Central memory CD4-positive, alpha-beta T cell (primary cell): ENCODE measurements at places on chromosomes 5 and 9.

DNA sequence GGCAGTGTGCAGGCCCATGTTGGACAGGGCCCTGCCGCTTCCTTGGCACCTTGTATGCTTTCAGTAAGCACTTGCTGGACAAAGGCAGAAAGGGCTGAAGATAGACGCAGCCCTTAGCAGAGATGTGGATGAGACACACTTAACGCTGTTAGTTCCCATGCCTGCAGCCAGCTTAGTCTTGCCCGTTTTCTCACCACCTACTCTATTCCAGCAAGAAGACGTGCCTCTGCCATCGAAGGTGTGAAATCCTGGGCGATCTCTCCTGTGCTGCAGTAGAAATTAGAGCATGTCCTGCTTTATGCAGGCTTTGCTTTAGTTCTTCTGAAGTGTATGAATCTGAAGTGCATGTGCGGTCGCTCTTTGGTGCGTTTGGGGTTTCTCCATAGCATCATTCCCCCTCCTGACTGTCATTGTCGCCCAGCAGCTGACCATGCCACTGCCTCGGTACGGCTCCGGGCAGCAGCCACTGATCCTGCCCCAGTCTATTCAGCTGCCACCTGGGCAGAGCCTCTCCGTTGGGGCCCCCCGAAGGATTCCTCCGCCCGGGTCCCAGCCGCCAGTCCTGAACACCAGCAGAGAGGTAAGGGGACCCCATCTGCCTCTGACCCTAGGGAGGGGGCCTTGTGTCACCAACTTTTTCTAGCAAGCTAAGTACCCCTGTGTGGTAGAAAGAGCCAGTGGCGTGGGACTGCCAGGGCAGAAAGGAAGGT is 11.6 kb upstream of the POMT1 start:
- DNase-seq, result no peak

GRCh38 chr9:132040808-132041207 is 38.9 kb downstream of the MED27 start:
- no peak for DNase-seq

DNA sequence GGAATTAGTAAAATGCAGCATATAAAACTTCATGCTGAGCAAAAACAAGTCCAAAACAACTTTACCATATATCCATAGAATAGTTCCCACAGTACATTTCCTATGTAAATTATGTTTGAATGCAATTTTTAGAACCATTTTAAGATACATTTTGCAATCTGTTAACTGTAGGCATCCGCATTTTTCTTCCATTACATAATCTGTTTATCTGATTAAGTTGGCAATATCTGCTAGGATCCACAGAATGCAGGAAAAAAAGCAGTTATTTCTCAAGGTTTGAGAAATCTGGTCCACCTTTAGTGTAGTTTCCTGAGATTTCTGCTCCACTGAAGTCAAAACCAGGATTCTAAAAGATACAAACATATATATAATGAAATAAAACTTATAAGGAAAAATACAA is 6.2 kb downstream of the NUDCD2 start:
- no peak for DNase-seq

DNA sequence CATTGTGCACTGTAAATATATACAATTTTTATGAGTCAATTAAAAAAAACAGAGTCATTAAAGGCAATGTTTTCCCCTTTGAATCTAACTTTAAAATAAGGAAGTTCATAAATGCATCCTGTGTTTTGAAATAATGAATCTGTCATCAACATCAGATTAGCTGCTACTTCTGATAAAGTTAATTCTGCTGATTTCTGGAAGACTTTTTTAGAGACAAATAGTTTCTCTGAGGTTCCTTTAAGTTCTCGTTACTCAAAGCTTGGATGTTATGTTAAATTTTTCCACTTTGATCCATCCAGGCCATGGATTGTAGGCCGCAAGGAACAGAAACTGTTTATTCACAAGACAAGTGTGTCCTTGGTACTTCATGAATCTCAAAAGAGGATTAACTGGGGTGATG is 115.5 kb downstream of the CARTPT start:
- no peak for DNase-seq

DNA sequence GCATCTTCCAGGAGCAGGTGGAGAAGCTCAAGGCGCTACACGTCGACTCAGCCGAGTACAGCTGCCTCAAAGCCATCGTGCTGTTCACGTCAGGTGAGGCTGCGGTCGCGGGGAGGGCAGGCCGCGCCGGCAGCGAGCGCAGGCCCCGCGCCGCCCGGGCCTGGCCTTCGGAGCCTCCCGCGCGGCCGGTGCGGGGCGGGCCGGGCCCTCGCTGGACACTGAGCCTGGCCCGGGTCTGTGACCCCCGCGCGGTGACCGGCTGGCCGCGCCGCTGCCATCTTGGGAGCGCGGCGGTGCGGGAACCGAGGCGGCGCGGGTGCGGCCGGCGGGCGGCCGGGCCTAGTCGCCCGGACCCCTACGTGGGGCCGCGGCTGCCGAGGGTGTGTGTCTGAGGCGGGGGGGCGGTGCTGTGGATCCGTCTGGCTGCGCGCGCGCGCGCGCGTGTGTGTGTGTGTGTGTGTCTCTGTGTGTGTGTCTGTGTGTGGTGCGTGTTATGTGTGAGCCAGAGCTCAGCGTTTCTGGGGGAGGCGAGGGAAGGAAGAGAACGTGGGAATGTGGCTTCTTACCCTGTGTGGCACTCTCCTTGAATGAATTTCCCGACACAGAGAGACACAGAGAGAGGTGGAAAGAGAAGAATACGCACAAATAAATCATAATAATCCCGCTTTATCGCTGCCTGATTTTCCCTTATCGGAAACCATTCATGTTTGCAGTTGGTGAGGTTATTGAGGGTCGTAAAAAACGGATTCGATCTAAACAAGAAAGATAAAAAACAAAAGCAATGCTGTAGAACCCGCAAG is 5.5 kb downstream of the NR2F1 start:
- no peak for DNase-seq

DNA sequence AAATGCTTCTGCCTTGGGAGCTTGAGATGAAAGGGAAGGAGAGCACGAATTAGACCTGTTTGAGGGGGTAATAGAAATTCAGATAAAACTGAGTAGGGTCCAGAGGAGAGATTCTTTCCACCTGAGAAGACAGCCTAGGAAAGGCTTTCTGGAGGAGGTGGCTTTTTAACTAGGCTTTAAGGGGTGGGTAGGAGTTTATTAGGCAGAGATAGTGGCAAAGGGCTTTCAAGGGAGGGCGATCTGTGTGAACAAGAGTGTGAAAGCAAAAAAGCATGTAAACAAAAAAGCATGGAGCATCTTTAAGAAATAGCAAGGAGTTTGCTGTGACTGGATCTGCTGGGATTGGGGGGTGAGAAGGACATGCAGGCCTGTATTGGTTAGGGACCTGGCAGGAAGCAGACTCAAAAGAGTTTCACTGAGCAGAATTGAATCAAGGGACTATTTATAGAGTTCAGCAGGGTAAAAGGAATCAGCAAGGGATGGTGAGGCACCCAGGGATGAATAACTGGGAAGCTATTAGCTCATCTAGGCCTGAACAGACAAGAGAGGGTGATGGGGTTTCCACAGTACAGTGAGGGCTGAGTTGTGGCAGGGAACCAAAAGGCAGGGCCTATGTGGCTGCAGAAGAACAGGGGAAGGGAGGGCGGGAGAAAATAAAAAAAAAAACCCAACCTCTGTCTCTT is 18.8 kb downstream of the SLC1A1 start:
- no peak for DNase-seq

GRCh38 chr5:6504677-6505415 is 56.2 kb downstream of the UBE2QL1 start:
- DNase-seq, result no peak

DNA sequence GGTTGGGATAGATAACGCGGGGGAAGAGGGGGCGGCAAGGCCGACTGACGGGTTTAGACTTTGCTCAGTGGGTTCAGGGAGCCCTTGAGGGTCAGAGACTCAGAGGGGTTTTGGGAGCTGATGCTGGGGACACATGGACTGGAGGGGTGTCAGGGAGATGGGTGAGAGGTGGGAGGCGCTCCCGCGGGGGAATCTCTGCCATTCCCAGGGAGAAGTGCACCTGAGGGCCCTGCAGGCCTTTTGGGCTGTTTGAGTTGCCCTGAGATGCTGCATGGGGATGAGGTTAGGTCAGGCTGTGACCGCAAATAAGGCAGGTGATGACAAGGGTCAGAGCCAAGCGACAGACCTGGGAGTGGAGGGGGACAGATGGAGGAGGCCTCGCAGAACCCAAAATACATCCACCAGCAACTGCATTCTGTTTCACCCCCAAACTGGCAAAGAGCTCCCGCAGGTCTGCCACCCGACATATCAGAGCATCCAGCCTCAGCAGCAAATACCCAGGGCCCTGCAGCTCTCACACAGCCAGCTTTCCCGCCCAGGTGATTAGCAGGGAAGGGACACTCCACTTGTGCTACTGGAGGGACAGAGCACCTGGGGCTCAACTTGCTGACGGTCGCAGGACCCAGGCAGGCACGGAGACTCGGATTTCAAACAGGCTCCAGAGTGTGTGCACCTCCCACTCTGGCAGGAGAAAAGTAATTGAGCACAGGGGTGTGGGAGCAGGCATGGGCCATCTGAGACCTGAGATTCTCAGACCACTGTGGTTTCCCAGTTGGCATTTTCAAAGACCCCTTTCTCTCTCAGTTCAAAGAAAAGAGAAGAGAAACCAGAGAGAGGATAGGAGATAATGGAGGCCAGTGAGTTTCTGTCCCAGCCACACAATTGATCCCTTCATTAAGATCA is 26.4 kb downstream of the TMOD1 start:
- DNase-seq, result no peak

GRCh38 chr5:13939638-13940037 is 4.8 kb downstream of the DNAH5 start:
- DNase-seq, result no peak

DNA sequence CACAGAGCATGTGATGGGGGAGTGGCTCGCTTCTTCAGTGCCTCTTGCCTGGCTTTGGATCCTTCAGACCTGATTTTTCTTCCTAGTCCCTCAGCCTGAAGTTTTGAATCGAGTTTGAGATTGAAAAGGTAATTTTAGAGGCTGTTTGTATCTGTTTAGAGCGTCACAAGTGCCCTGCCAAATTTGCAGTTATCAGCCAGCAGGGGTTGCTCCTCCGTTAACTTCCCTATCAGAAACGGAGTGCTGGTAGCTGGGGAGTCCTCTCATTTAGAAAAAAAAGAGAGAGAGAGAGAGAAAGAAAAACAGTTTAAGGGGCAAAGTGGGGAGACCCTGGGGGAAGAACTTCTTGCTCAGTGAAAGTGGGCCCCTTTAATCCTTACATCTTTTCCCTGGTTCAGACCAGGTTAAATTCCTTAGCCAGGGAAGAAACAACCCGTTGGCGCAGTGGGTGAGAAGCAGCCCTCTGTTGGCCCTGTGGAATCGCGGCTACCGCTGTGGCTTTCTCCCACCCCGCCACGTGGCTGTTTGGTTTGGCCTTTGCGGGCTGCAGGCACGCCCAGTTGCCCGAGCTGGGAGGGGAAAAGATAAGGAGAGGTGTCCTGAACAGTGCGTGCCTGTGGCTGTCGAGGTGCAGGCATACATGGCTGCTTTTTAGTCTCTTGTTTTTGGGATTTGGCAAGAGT is 576.7 kb upstream of the ACO1 start:
- no peak for DNase-seq

- DNase-seq, result no peak
These were observed 27.1 kb downstream of the CDH9 start for GRCh38 chr5:27011274-27011673.

GRCh38 chr5:151157426-151158286 is at the start of gene ANXA6:
Gene ANXA6 (minus strand): TSS chr5:151157779. CDS start chr5:151147901, 9,878 bp downstream.
- DNase-seq, result peak; percentile 66

DNA sequence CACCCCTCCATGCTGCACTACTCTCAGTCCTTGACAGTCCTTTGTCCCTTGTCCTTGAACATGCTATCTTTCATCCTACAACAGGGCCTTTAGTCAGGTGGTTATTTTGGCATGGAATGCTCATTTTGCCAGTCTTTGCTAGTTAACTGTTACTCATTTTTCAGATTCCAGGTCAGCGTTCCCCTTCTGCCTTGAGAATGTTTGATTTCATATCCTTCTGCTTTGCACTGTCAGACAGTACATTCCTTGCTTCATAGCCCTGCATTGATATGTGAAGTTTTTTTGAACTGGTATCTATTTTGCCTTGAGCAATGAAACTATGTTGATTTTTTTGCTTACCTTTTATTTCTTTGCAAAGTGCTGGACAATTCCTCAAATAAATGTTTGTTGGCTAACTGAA is 638.2 kb upstream of the SEMA6A start:
- DNase-seq, result no peak

DNA sequence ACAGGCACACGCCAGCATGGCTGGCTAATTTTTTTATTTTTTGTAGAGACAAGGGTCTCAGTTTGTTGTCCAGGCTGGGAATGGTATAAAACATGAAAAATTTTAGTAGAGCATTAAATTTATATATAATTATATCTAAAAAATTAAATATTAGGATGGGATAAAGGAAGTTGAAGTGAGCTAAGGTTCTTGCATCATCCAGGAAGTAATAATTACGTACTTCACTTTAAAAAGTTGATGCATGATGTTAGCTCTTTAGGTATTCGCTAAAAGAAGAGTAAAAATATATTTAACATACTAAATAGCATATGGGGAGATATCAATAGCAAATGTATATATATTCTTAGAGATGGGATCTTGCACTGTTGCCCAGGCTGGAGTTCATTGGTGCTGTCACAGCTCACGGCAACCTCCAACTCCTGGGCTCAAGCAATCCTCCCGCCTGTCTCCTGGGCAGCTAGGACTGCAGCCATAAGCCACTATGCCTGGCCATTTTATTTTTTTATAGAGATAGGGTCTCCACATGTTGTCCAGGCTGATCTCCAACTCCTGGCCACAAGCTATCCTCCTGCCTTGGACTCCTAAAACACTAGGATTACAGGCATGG is 12.3 kb downstream of the DCAF10 start:
- DNase-seq, result no peak

DNA sequence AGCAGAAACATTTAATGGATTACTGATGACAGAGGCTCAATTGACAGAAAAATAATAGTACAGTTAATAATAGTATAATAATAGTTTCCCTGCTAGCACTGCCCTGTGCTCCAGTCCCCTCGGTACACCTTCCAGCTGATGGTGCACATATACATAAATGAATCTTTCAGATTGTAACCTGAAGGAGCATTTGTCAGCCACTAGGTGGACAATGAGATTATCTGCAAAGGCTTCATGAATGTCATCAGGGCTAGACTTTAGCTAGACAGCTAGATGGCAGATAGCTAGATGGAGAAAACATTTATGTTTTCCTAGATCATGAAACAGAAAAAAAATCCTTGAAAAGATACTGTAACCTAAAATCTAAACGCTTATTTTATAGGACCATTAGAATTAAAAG is 304.4 kb upstream of the SMC2 start:
- DNase-seq, result no peak

- no peak for DNase-seq
These were observed 58.0 kb downstream of the GPR21 start for GRCh38 chr9:123091459-123091858.

- no peak for DNase-seq
These were observed 25.9 kb downstream of the UGCG start for GRCh38 chr9:111922324-111923013.

GRCh38 chr5:121029536-121030245 is 565.6 kb downstream of the PRR16 start:
- DNase-seq, result no peak

- DNase-seq, result no peak
These were observed 179.3 kb downstream of the ALDH1A1 start for GRCh38 chr9:72773570-72773969.

GRCh38 chr5:61328791-61329549 is 3.1 kb upstream of the ZSWIM6 start:
- no peak for DNase-seq

GRCh38 chr5:109324931-109325330 is 84.8 kb downstream of the PJA2 start:
- DNase-seq, result no peak
